Thoracic aorta (tissue), 2 donors: ENCODE measurements at places on chromosomes 1 and 21. TPM values are rescaled to one million over a fixed set of nuclear protein-coding genes. Genes with fewer than 3 reads are reported as not detected.

C1orf116 gene
- 0.14 TPM for total RNA-seq

RPTN gene
- total RNA-seq, result not detected

JAM2 gene
- 10.2 TPM for total RNA-seq

MRTO4 gene
- 29.6 TPM for total RNA-seq

CR2 gene
- not detected for total RNA-seq

F5 gene
- total RNA-seq, result 0.68 TPM

LRRN2 gene
- total RNA-seq, result 0.81 TPM

MCOLN3 gene
- 2.3 TPM for total RNA-seq

SRSF10 gene
- total RNA-seq, result 126 TPM

TTC39A gene
- 1.2 TPM for total RNA-seq

AGT gene
- total RNA-seq, result 69.1 TPM

HFM1 gene
- not detected for total RNA-seq

KRTAP11-1 gene
- total RNA-seq, result not detected
